NAMALWA (cell line): ENCODE measurements at places on chromosomes 16 and 17.

GRCh38 chr17:70120425-70120824 is 45.4 kb downstream of the KCNJ16 start:
- no peak for DNase-seq

DNA sequence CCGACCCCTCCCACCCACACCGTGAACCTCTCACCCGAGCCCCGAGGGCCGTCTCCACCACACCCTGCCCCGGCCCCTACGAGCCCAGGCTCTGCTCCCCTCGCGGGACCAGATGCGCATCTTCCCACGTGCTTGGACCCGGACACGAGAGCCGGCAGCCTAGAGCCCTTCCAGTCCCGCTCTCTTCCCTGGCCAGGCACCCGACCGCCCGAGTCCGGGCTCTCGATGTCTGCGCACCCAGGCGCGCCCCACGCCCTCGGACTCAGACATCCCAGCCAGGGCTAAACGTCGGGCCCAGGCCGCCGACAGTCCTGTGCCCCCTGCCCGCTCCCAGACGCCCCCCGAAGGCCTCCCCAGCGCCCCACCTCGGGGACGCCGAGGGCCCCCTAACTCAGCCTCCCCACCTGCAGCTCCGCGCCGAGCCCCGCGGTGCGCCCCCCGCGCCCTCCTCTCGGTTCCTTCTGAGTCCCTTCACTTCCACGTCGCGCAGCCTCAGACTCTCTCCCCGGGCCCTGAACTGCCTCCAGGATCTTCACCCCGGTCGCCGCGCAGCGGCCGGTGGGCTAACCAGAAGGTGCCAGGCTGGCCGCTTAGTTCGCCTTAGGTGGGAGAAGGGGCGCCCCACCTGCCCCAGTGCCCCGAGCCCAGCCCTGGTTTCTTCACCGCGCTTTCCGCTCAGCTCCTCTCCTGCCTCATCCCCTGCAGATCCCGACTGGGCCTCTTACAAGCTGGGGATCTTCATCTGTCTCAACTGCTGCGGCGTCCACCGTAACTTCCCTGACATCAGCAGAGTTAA is 688 bp downstream of the ADAP2 start:
- DNase-seq, result no peak

DNA sequence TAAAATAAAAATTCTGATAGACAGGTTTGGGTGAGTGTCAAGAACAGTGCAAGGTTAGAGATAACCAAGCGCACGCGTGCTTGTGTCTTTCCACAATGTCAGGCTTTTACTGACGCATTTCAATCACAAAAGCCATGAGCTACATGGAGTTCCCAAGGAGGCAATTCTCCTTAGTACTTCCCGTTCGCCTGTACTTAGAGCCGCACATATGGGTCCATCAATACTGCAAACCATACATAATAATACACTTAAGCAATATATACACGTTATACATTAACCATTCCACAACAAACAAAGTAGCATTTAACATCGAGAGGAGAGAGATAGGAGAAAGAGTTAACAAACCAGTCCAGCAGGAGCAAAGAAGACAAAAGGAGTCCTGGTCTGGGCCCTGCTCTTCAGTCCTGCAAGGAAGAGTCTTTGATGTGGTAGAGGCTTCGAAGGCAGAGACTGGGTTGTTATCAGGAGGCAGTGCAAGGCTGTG is 11.9 kb upstream of the GPRC5C start:
- DNase-seq, result no peak

DNA sequence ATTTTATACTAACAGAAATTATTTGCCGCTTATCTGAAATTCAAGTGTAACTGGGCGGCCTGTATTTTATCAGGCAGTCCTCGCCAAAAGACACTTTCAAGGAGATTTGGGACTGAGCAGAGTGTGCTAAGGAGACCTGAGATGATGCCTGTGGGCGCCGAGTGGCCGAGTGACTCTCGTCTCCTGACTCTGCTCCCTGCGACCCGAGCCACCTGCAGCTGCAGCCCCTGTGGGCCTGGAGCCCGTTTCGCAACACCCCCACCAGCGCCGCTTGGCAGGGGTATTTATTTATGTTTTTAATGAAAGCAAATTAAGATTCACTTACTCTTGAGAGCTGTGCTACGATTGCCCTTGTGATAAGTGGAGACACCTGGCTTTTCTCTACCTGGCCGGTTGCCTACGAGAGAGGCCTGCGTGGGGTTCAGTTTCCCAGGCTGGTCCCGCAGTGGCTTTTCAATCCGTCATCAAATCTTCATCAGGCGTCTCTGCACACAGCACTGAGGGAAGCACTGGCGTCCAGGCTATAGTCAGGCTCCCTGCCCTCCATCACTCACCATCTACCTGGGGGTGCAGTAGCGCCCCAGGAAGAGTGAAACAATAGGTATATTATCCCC is 124.0 kb downstream of the SEC14L1 start:
- no peak for DNase-seq

- DNase-seq, result no peak
Measured at GRCh38 chr16:50247123-50247905, 19.0 kb upstream of the ADCY7 start.
